ENCODE measurements at places on chromosomes 1 and 21.

- DNase-seq: no peak
Measured at GRCh38 chr1:70738624-70739023, 309.0 kb downstream of the PTGER3 start.

GRCh38 chr1:113322439-113322838, 67.9 kb upstream of the MAGI3 start:
- no peak for DNase-seq

DNA sequence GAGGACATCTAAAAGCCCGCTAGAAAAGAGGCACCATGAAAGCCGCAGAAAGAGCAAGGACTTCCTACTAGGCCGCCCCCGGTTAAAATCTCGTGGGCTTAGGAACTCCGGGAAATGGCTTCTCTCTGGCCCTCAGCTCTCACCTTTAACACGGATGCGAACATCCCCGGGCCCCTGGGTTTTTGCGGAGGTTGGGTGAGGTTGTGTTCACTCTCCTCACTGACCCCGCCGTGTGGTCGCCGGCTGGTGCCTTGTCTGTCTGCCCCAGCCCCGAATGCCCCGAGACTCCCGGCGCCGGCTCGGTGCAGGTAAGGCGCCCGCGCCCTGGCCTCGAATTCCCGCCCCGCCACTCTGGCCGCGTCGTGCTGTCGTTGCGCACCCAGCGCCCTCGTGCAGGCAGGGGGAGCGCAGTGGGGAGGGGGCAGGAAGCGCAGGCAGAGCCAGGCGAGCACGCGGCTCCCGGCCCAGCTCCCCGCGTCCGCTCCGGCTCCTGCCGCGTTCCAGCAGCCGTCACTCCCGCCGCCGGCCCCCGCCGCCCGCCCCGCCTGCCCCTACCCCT, at the start of gene SHISAL2A:
Gene SHISAL2A (plus strand): TSS at position 437 of the 559 bp plus-strand sequence. CDS start 326 bp downstream, outside the sequence.
- DNase-seq: peak; percentile 58

DNA sequence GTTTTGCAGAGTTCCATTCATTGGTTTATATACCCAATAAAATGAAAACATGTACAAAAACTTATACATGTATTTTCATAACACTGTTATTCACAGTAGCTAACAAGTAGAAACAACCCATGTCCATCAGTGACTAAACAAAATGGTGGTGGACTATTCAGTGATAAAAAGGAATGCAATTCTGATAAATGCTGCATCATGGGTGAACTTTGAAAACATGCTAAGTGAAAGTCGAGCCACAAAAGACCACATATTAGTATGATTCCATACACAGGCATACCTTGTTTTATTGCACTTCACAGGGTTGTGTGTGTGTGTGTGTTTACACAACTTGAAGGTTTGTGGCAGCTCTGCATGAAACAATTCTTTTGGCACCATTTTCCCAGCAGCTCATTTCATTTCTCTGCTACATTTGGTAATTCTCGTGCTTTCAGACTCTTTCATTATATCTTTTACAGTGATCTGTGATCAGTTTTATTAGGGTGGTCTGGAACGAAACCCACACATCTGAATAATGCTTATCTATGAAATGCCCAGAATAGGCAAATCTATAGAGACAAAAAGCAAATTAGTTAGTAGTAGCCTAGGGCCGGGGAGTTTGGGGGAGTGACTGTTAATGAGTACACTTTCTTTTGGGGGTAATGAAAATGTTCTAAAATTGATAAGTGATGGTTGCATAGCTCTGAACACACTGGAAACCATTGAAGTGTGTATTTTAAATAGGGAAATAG, 27.2 kb downstream of the RNF11 start:
- DNase-seq: no peak

GRCh38 chr1:168843401-168843800, 114.4 kb upstream of the DPT start:
- DNase-seq: no peak

- DNase-seq: peak; percentile 19
Measured at GRCh38 chr1:225851805-225852204, 30.4 kb downstream of the TMEM63A start.

DNA sequence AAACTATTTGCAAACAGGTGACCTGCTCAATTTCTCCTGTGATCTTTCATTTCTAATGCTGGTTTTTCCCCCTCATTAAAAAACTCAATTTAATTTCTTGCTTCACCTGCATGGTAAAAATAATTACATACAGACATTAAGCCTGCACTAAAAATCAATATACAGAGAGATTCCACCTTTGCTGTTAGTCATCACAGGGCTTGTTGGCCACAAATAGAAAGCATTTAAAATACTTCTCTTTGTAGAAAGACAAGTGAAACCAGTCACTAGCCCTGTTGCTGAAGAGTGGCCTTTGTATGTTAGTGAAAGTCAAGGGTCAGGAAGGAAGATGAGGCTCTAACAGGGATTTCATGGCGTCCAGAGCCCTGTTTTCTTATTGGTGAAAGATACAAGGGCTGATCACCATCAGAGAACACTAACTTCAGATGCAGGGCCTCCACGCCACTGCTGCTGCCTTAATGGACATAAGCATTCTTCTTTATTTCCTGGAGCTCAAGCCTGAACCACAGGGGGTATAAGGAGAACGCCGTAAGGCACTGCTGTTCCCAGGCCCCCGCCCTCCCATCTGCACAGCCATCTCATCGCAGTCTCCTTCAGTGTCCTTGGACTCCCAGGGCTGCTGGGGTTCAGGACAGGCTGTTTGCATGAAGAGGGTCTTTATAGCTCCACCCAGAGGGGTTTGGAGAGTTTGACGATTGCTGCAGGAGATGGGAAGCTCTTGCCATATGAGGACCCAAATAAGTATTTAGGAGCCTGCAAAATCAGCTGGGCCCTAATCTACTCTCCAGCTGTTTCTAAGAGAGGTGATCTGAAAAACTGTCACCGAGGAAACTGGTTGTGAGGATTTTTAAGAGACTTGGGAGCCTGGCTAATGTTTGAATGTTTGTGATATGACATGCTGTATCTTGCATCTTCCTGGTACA, 117.3 kb upstream of the IRF2BP2 start:
- no peak for DNase-seq

DNA sequence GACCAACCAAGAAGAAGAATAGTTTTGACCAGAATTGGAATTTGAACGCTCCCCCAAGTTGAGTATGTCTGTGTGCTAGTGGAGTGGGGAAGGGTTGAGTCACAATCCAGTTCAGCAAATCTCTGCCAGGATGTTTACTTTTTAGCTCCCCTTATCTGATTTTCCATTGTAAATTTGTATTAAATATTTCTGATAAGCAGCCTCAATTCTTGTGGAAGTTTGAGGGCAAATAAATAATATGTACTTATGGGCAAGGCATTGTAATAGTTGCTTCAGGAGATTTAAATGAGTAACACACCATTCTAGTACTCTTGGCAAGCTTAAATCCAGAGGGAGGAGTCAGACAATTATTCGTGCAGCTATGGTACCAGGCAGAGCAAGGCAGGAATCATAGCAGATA, 14.4 kb downstream of the CXADR start:
- DNase-seq: no peak

DNA sequence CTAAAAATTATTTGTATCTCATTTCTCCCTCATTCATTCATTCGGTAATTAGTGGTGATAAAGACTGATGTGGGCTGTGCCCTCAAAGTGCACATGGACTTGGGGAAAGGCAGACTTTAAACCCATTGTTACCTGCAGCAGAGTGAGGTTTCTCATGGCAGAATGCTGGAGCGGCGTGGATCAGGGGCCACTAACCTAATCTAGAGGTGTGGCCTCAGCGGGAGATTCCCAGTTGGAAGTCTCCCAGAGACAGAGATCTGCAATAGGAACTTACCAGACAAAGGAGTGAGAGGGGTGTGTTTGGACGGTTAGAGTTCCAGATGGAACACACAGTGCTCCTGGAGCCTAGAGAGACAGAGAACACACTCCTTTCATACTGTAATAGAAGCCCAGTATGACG, 73.5 kb downstream of the VPS26C start:
- no peak for DNase-seq

DNA sequence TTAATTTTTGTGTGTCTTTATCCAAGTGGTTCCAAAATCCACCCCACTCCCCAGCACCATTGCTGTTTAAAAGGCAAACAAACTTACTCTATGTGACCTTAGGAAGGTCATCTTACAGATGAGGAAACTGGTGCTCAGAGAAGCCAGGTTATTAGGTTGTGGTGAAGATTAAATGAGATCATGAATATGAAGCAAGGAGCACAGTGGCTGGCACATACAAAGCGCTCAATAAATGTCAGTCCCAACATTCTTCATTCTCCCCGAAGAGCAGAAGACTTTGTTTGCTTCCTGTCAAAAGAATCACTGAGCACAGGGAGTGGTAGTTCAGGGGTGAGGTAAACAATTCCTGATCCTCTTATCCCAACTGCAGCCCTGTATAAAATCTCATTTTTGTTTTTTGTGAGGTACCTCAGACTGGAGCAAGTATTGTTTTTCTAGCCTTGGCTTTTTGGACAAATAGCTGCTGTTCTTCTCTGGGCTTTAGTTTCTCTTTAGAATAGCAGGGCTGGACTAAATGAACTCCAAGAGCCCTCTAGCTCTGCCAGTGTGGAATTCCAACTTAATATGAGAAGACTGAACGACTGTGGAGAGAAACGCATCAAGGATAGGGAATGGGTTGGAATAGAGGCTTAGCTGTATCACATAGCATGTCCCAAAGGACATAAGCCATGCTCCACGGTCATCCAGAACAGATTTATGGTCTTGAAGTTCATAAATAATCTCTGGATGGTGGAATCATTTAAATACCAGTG, 455.3 kb upstream of the USP24 start:
- no peak for DNase-seq

- peak; percentile 68 for DNase-seq
Measured at GRCh38 chr1:175152006-175152652, 40.4 kb downstream of the KIAA0040 start.

GRCh38 chr1:3750741-3751140, 1.5 kb upstream of the CCDC27 start:
- no peak for DNase-seq

DNA sequence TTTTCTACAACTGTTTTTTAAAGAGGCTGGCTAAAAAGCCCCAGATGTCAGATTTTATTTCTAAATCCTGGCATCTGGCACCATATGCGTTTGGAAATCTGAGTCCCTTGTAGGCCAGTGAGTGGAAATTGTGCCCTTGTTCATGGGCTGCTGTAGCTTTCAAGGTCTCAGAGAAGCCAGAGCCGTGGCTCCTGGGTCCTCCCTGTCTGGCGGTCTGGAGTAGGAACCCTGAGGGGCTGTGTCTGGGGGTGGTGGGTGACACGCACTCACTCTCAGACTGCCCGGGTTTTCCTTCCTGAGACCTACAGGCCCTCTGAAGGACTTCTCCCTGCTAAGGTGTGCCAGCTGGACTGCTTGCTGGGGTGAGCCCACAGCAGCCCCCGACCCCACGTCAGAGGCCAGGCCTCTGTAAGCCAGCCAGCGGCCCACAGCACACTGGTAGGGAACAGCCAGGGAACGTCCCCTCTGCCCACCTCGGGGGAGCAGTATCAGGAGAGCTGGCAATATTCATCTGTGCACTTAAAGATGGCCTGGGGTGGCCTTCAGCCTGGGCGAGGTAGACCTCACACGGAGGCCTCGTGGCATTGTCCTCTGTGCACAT, 151.5 kb downstream of the PEX14 start:
- DNase-seq: no peak

DNA sequence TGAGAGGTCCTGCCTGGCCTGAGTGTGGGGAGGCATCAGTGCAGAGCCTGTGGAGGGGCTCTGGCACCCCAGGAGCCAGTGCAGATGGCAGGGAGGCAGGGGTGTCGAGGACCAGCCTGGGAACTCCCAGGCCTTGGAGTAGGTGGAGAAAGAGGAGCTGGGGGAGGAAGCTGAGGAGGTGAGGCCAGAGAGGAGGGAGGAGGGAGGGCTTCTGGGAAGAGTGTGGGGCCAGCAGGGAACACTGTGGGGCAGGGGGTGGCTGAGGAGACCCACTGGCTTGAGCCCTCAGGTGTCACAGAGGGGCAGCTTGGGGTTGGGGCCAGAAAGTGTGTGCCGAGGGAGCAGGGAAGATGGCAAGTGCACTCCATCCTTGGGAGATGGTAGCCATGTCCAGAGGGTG, 3.8 kb downstream of the COQ8A start:
- DNase-seq: no peak

- no peak for DNase-seq
Measured at GRCh38 chr1:206895837-206896242, 1.4 kb upstream of the IL24 start.

DNA sequence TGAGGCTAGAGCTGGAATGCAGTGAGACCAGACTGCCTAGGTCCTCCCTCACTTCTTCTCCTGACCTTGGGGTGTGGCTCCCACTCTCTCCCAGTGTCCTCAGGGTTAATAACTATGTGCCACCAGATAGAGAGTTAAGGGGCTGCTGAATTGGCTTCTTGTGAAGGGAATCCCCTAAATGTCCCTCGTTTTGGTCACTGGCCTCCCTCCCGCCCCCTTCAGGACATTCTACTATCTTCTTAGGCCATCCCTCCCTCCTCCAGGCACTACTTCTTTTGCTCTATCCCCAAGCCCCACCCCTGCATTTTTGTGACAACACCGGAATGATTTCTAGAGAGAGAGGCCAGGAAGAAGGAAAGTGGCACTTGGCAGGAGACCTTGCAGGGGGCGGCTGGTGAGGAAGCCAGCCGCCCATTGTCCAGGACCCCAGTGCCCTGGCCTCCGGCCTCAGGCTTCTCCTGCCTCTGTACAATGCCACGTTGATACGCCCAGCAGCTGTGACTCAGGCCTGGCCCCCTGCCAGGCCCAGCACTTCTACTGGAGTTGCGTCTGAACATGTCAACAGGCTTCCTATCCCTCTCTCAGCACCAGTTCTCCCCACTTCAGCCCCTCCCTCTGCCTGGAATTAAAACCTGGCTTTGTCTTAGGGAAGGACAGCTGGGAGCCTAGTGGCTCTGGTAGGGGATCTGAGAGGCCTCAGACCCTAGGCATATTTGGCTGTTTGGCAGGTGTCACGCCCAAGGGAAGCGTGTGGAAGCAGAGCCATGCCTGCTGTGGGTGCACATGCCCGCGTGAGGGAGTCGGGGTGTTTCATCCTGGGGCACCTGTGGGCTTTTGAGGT, 9.1 kb downstream of the LMNA start:
- no peak for DNase-seq

- DNase-seq: no peak
Measured at GRCh38 chr1:25619101-25619890, 2.7 kb downstream of the MAN1C1 start.
